ENCODE measurements at places on chromosomes 6 and 20.

DNA sequence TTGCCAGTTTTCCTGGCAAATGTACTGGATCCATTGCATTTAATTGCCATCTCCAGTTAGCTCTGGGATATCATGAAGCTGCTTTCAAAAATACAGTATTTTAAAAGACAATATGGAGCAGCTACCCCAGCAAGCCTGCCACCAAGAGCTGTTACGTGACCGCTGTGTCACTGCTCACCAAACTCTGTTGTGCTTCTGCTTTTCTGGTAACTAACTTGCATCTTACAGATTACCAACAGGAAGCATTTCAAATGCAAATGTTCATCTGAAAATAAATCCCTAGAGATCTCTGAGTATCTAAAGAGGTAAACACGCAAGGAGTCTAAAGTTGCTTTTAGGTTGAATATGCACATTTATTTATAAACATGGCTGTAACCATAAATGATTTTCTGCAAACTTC lies 1008.3 kb downstream of the KIF16B start:
- DNase-seq = no peak

GRCh38 chr6:3750317-3751076 lies 1.0 kb downstream of the PXDC1 start:
- no peak for DNase-seq

DNA sequence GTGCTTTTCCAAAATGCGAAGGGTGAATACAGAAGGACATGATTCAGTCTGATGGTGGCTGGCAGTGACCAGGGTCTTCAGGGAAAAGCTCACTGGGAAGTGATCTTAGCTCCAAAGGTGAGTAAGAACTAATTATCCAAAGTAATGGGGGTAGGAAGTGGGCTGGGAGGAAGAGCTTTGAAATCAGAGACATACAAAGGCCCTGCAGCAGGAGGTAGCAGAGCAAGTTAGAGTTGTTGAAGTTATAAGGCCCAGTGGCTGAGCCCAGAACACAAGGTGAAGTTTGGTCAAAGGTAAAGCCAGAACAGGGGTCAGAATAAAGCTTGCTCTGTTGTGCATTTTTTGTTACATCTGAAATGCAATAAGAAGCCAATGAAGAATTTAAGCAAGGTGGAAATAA lies 81.2 kb downstream of the PLCB1 start:
- DNase-seq = no peak

GRCh38 chr6:168179702-168180382 lies 100.8 kb upstream of the FRMD1 start:
- no peak for DNase-seq

DNA sequence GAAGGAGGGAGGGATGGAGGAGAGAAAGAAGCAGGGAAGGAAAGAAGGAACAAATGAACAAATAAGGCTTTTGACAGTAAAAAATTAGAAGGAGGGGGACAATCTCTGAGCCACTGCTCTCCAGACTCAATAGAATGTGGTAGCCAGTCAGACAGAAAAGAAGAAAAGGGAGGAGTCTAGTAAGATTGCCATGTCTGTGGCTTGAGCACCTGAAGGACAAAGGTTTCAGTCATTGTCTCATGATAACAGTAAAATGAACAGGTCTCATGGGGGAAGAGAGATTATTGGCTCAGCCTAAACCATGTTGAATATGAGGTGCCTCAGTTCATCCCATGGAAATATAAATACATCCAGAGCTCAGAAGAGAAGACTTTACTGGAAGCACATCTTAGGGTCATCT lies 14.0 kb upstream of the LOC128125822 start:
- DNase-seq = no peak

- no peak for DNase-seq
Observed at GRCh38 chr6:38195113-38195635, 375.6 kb downstream of the ZFAND3 start.

- no peak for DNase-seq
Observed at GRCh38 chr6:46507426-46507825, 16.2 kb upstream of the RCAN2 start.

All from activated T-cell treated with anti-CD3 and anti-CD28 coated beads, Interleukin-2, amount 50 U/mL, for 48 hours (primary cell).